Stimulated activated CD4-positive, alpha-beta T cell treated with anti-CD3 and anti-CD28 coated beads, TNF-alpha, amount 100 ng/mL, for 48 hours (primary cell): ENCODE measurements at places on chromosomes 5 and 9.

DNA sequence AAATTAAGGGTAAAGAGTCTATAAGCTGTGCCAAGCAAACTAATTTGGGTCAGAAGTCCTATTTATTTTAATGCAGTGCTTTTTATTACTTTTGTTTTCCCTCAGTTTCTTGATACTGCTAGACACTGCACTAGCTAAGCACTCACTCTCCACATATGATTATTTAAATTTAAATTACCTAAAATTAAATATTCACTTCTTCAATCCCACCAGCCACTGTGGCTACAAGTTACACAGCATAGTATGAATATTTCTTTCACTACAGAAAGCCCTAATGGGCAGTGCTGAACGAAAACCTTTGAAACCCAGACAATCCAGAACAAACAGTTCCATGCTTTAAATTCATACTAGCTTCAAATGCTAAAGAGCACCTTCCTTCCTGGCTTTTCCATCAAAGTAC lies 23.6 kb downstream of the ABHD17B start:
- DNase-seq, result no peak

- DNase-seq, result no peak
These were observed 300.0 kb upstream of the TAS2R1 start for GRCh38 chr5:9930156-9930555.

- no peak for DNase-seq
These were observed 4.2 kb upstream of the NKX2-5 start for GRCh38 chr5:173239233-173239593.

DNA sequence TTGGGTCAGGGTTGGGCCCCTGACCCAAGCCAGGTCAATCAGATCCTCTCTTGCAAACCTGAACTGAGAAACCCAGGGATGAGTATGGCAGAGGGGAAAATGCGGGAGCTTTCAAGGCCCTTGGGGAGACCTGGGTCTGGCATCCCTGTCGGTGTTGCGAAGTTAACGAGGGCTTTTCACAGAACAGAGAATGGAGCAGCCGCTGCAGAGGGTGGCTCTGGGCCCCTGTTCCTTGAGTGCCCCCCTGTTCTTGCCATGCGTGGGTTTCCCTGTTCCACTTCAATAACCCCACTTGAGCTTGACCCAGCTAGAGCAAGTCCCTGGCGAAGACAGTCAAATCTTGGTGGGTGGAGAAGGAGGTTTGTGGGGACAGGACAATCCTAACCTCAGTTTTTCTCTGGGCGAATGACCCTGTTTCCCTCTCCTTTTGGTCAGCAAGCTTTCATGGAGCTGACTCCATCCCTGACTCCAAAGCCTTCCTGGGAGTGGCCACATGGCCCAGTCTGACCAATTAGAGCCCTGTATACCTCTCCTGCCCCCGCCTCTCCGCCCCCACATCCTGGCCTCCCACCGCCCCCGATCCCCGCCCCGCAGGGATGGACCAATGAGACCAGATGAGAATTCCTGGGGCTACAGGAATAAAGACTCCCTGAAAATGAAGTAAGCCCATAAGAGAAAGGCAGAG lies 2.9 kb upstream of the VDAC1 start:
- DNase-seq, result no peak
